ENCODE measurements at places on chromosomes 6 and 20.

GRCh38 chr6:147170269-147170668 is 33.9 kb upstream of the STXBP5 start:
- no peak for DNase-seq

GRCh38 chr6:69825904-69826303 is 29.1 kb upstream of the LMBRD1 start:
- no peak for DNase-seq

- DNase-seq: no peak
Measured at GRCh38 chr20:59043698-59044097, 1.1 kb upstream of the PRELID3B start.

GRCh38 chr6:24397631-24398030 is 5.1 kb upstream of the MRS2 start:
- no peak for DNase-seq

DNA sequence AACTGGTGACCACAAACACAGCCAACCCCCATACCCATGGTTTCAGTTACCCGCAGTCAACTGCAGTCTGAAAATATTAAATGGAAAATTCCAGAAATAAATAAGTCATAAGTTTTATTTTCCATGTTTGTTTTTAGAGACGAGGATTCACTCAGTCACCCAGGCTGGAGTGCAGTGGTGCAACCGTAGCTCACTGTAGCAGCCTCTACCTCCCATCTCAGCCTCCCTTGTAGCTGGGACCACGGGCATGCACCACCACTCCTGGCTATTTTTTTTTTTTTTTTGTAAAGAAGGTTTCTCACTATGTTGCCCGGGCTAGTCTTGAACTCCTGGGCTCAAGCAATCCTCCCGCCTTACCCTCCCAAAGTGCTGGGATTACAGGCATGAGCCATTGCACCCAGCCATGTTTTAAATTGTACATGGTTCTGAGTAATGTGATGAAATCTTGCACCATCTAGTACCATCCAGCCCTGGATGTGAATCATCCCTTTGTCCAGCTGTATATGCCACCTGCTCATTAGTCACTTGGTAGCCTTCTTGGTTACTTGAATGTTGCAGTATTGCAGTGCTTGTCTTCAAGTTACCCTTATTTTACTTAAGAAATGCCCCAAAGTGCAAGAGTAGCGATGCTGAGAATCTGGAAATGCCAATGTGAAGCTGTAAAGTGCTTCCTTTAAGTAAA is 14.5 kb downstream of the CSNK2A1 start:
- DNase-seq: no peak

GRCh38 chr6:78243519-78243918 is 590.7 kb downstream of the MEI4 start:
- DNase-seq: no peak

GRCh38 chr6:38789256-38789655 is 74.1 kb downstream of the DNAH8 start:
- no peak for DNase-seq

DNA sequence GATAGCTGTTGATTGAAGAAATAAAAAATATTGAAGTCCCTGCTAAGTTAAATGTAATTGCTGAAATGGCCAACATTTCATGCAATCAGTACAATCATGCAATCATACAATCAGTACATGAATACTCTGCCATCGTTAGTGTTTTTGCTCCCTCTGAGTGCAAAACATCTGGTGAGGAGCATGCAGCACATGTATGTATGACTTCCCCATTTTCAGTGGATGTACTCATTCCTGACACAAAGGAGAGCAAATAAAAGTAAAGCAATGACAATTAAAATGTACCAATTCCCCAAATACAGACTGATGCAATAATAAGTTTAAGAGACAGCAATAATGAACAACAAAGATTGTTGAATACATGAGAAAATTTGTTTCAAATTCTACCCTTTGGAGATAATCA is 140.7 kb downstream of the PLCB1 start:
- DNase-seq: no peak

- no peak for DNase-seq
Measured at GRCh38 chr20:1478566-1478965, 11.9 kb upstream of the NSFL1C start.

- DNase-seq: no peak
Measured at GRCh38 chr6:168060521-168060931, 18.5 kb downstream of the FRMD1 start.

DNA sequence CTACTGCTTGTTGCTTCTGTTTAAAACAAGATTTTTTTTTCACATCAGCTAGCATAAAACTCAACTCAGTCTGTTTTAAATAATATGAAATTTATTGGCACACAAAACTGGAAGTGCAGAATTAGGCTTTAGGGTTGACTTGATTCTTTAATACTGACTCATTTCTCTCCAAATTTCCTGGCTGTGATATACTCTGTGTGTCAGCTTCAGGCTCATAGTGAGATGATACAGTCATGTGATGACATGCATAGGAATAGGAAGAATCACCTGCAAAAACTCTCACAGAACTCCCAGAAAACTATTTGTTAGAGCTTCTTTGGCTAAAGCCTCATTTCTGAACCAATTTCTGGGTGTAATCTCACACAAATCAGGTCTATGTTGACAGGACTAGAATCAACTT is 1068.0 kb upstream of the EPHA7 start:
- no peak for DNase-seq

- DNase-seq: no peak
Measured at GRCh38 chr6:40998661-40999060, 40.4 kb downstream of the UNC5CL start.

- no peak for DNase-seq
Measured at GRCh38 chr20:46362921-46363867, 43.2 kb downstream of the ELMO2 start.

- DNase-seq: no peak
Measured at GRCh38 chr6:105384004-105384403, 18.9 kb downstream of the PREP start.

DNA sequence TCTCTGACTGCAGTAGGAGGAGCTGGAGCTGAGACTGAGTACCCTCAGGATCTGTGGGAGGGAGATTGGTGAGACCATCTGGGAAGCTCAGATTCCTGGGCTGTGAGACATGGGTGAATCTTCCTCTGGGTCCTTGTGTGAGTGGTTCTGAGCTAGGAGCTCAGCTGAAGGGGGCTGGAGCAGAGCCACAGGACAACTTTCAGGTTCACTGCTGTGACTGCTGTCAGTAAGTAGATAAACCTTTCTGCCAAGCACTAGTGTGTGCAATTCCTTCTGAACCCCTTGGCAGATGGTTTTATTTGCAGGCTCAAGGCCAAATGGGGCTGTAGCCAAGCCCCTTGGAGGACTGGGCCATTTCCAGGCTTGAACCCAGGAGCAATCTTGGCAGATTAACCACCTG is 49.6 kb upstream of the SNAP91 start:
- no peak for DNase-seq

Measured in stimulated activated CD8-positive, alpha-beta memory T cell treated with anti-CD3 and anti-CD28 coated beads, Interleukin-7, amount 100 ng/mL, for 1 hour (primary cell).